ENCODE measurements at places on chromosomes 13 and 19. TPM values are rescaled to one million over a fixed set of nuclear protein-coding genes. Genes with fewer than 3 reads are reported as not detected.

DNA sequence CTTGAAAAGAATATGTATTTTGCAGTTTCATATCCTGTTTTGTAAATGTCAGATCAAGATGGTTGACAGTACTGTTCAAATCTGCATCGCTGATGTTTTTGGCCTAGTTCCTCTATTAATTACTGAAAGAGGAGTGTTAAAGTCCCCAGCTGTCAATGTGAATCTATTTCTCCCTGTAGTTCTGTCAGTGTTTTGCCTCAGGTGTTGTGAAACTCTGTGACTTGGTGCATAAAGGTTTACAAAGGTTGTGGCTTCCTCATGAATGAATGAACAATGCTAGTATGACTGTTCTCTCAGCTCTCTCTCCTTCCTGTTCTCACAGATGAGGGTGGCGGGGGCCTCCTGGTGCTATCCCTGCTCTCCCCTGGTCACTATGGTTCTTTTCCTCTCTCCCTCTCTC is 142.4 kb downstream of the MYCBP2 start:
- DNase-seq: no peak

The B3GNT8 gene
- total RNA-seq: 1.0 TPM

GRCh38 chr13:99832347-99832746 is 139.2 kb downstream of the ZIC5 start:
- no peak for DNase-seq

The GPR32 gene
- not detected for total RNA-seq

DNA sequence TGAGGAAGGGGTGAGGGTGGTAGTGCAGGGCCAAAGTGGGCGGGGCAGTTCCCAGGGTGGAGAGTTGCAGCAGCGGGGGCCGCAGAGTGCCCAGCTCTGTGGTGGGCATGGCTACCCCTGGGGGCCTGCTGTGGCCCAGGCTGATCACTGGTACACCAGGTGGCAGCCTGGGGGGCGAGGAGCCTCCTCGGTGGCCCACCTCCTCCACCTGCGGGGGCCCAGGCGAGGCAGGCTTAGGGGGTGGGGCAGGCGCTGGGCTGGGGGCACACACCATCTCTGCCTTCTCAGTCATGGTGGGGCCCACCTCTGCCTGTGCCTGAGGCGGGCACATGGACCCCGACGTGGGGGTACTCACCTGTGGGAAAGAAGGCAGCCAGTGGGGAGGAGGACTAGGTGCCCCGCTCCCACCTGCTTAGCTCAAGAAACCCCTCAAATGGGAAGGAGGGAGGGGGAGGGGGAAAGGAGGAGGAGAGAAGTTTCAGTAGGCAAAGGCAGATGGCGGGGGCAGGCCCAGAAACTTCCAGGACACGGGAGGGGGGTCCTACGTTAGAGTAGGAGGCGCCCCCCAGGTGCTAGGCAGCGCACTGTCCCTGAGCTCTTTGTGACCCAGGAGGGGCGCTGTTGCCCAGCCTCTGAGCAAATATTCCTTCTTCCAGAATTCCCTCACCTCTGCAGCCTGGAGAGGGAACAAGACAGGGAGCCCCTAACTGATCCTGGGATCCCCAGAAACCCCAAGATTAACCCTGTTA is 1.6 kb downstream of the LYL1 start:
- no peak for DNase-seq

The PBX4 gene
- total RNA-seq: 4.0 TPM

The C1QTNF9 gene
- 0.48 TPM for total RNA-seq

- DNase-seq: no peak
These were observed 56.5 kb downstream of the F2RL3 start for GRCh38 chr19:16945364-16945714.

DNA sequence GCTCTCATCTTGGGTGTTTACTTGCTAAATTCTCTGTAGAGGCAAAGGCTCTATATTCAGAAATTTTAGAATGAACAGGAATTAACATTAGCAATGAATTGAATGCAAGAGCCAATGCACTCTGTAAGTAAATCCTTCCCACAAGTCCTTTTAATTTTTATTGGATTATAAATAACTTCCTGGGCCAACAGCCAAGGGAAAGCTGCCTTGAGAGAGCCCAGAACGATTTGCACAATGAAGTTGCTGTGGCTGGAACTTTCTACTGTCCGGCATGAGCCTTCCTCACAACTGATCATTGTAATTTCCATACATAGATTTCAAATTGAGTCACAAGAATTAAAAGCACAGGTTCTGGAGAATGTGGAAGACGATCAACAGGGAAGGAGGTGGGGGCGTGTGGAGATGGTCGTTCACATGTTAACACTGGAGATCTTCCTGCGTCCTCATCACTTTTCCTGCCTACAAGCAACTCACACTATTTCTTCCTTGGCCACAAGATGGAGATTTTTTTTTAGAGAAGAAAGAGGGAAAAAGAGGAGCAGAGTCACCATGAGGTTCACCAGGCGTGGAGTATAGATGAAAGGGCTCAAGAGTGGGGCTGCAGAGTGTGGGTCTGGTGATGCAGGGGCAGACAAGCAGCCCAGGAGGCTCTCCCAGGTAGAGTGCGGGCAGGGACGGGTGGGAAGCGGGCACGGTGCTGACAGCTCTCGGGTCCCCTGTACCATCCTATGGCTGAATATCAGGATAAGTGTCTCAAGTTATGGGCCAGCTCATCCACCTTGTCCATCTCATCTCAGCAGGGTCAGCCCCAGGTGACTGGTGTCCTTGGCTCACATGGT is 110.7 kb downstream of the SOX1 start:
- no peak for DNase-seq

GRCh38 chr13:42028113-42028799 is 20.2 kb upstream of the DGKH start:
- DNase-seq: no peak

The PGLYRP1 gene
- total RNA-seq: not detected

The FXYD5 gene
- 87.0 TPM for total RNA-seq

The KLK6 gene
- total RNA-seq: not detected

- no peak for DNase-seq
These were observed 145.2 kb upstream of the WASF3 start for GRCh38 chr13:26412263-26412662.

The GSX1 gene
- total RNA-seq: not detected

- no peak for DNase-seq
These were observed 15.7 kb downstream of the COMMD6 start for GRCh38 chr13:75521956-75522355.

DNA sequence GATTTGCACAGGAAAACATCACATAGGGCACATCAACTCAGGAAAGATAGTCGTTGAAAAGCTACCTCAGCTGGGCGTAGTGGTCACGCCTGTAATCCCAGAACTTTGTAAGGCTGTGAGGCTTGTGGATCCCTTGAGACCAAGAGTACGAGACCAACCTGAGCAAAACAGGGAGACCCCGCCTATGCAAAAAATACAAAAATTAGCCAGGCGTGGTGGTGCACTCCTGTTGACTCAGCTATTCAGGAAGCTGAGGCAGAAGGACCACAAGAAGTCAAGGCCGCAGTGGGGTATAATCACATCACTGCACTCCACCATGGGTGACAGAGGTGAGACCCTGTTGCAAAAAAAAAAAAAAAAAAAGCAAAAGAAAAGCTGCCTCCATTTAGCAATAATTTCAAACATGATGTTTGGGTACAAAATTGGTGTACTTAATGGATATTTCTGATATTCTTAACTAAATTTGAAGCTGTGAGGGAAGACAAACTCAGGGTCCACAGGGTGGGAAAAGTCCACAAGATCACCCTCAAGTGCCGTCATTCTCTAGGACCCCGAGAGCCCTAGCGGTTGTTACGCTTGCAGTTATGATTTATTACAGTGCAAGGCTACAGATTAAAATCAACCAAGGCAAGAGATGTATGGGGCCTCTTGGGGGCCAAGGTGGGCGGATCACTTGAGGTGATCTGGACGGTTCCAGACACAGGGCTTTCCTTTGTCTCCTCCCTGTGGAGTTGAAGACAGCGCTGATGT is 42.5 kb upstream of the LDLR start:
- no peak for DNase-seq

The PTGIR gene
- 10.2 TPM for total RNA-seq

DNA sequence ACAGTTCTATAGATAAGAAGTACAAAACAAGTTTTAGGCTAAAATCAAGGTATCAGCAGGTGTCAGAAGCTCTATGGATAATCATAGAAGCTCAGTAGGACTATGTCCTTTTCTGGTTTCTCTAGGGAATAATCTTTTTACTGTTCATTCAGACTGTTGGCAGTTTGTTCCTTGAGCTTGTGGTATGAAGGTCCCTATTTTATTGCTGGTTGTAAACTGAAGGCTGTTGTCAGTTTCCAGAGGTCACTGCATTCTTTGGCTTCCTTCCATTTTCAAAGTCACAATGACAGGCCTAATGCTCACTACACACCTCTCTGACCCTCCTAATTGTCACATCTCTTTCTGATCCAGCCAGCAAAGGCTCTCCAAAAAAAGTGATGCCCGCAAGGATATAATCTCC is 337.9 kb upstream of the EDNRB start:
- DNase-seq: no peak

The DIS3 gene
- total RNA-seq: 22.9 TPM

DNA sequence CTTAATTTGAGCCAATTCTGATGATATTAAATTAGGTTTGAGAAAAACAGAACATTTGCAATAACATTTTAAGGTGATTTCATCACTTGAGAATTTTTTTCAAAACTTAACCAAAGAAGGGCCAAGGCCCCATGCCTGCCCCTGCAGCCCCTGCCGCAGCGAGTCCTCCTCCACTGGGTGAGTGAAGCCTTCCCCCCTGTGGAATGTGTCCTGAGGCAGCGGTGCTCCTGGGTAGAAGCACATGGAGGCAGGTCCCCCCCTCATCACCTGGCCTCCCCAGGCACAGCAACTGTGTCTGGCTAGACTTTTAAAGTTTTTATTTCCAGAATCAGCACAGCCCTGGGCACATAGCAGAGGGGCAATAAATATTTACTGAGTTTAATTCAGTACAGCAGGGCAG is 10.8 kb downstream of the SOX1 start:
- no peak for DNase-seq

GRCh38 chr13:29993716-29994488 is 143.5 kb upstream of the UBL3 start:
- DNase-seq: no peak

The CGB8 gene
- not detected for total RNA-seq

- no peak for DNase-seq
These were observed 1014.3 kb downstream of the SLITRK5 start for GRCh38 chr13:88685459-88685858.

DNA sequence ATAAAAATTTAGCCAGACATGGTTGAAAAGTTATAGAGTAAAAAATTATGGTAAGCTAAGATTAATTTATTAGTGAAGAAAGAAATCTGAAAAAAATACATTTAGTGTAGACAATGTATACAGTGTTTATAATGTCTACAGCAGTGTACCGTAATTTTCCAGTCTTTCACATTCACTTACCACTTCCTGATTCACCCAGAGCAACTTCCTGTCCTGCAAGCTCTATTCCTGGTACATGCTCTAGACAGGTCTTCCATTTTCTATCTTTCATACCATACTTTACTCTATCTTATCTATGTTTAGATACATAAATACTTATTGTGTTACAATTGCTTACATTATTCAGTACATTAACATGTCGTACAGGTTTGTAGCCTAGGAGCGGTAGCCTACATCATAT is 1387.8 kb upstream of the ATXN8OS start:
- no peak for DNase-seq

The FCER2 gene
- total RNA-seq: 1.8 TPM

The ZNF552 gene
- 9.0 TPM for total RNA-seq

The FLT3 gene
- 1.1 TPM for total RNA-seq

The KLK10 gene
- 9.8 TPM for total RNA-seq

The ZNF497 gene
- 2.4 TPM for total RNA-seq

The SIGLEC9 gene
- total RNA-seq: 25.0 TPM

The SLC1A5 gene
- total RNA-seq: 86.7 TPM

The ICAM5 gene
- 1.1 TPM for total RNA-seq

The HCST gene
- 7.6 TPM for total RNA-seq

DNA sequence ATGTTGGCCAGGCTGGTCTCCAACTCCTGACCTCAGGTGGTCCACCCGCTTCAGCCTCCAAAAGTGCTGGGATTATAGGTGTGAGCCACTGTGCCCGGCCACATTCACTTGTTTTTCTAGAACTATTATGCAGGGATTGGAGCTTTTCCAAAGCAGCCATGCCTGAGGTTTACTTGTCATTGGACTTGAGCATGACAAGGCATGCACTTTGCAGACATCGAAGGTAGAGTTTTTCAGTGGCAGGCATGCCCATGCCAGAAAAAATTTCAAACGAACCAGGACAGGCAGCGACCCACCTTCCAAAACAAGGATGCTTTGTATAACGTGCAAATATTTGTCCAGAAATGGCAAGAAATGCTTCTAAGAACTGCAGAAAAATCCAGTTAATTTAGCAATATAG is 17.7 kb downstream of the PNMA8A start:
- no peak for DNase-seq

- no peak for DNase-seq
These were observed 8.5 kb downstream of the MED26 start for GRCh38 chr19:16619457-16619856.

DNA sequence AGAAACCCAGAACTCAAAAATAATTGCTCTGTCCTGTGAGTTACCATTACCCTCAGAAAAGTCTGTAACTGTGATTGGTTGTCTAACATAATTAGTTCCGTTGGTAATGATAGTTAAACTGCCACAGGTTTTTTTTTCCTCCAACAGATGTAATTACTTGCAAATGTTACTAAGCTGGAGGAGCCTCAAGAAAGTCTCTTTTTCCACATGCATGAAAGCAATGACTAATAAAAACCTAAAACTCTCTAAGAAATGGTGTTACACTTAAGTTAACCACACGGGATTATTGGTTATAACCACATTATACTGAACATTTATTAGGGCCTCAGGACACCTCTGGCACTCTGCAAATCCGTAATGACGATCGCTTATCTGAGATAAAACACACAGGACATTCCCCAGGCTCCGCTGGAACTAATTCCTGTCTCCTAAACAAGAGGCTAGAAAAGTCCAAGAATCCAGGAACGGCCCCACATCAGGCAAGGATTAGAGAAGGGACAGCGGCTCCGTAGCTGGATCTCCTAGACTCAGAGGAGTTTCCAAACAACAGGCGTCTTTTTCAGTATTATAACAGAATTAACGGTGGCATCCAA is 753 bp downstream of the ZNF235 start:
- no peak for DNase-seq

The MBOAT7 gene
- 35.5 TPM for total RNA-seq

The RPL36 gene
- total RNA-seq: 725 TPM

The MYPOP gene
- 3.7 TPM for total RNA-seq

DNA sequence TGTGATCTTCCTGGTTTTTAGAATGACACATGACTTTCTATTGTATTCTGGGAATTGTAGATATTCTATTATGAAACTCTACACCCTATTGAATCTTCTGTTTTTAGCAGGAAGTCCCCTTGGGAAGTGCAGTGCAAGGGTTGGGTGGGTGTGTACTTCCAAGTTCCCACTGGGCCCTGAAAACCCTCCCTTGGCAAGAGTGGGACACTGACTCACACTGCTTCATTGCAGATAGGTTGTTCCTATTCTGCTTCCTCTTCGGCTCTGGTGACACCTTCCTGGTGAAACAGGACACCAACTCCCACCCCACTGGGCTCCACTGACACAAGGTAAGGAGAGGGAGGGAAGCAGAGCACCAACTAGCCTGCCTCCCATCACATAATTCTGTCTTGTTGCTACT is 121.8 kb downstream of the KCTD12 start:
- no peak for DNase-seq
